Right lung (tissue), 10 donors: ENCODE measurements at places on chromosomes 5 and 9. TPM values are rescaled to one million over a fixed set of nuclear protein-coding genes. Genes with fewer than 3 reads are reported as not detected.

QRFP gene
- polyA plus RNA-seq, result 0.32 TPM

DRD1 gene
- 0.07 TPM for polyA plus RNA-seq

ZNF608 gene
- polyA plus RNA-seq, result 112 TPM

SPATA31A3 gene
- not detected for polyA plus RNA-seq

FOXD4L4 gene
- not detected for polyA plus RNA-seq

OR2V2 gene
- polyA plus RNA-seq, result 0.04 TPM

DNA sequence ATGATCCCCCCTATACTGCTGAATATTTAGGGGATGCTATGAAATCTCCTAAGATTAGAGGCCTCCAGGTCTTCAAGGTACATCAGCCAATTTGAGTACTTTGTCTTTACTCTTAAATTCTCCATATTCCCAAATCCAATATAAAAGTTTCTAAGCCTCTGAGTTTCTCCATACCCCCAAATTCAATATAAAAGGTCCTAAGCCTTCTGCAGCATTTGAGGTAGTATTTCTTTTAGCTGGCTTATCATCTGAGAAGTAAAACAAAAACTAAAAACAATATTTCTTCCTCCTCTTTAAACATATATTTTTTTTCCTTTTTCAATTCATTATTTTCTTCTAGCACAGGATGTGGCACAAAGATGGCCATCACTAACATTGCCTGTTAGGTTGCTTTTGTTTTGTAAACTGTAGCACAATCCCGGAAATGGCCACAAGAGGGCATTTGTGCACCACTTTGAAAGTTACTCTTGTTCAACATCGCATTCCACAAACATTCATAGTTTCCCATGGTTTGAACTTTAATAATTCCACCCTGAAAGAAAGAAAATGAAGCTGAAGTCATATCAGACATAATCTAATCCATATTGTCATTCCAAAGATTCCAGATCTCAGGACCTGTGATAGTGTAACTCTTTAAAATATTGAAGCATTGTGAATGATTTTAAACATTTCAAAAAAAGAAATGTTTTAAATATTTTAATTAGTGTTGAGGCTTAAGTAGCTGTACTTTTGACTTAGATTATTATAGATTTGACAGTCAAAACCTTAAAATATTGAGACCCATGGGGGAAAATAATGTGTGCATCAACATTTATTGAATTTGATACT lies 21.0 kb upstream of the SCGB3A2 start:
- DNase-seq, result peak; percentile 29

DNA sequence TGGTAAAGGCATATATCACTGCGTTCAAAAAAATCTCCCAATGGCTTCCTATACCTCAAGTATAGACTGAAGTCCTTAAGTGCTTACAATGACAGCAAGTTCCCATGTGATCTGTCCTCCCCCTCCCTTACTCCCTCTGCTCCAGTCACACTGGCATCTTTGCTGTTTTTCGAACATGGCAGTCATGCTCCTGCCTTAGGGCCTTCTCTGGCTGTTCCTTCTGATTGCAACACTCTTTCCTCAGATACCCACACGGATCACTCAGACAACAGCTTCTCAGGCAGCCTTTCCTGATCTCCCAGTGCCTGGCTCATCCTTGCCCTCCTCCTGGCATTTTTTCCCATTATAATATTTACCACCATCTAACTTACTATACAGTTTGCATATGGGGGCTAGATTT lies 232.8 kb downstream of the ARHGEF28 start:
- DNase-seq, result no peak

GRCh38 chr9:130844044-130844451 lies 9.0 kb downstream of the ABL1 start:
- no peak for DNase-seq

GRCh38 chr5:50853151-50853550 lies 186.7 kb downstream of the PARP8 start:
- DNase-seq, result no peak

GRCh38 chr5:173771725-173772383 lies 116.3 kb upstream of the CPEB4 start:
- no peak for DNase-seq

DNA sequence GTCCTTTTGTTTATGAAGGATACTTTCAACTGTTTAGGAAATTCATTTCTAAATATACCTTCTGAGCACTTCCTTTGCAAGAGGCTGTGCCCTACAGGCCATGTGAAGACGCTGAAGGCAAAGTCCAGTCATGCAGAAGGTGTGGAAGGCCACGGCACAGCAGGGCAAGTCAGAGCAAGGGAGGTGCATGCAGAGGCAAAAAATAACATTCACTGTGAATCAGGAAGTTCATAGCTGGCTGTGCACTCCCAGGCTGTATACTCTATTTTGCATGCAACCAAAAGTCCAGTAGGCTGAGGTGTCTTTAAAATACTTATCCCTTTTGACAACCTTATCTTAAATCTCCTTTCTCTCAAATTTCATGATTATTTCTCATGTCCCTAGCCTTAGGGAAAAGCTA lies 50.3 kb downstream of the GNAQ start:
- no peak for DNase-seq

- DNase-seq, result peak; percentile 12
These were observed 13.8 kb downstream of the ST8SIA4 start for GRCh38 chr5:100889165-100889743.

GRCh38 chr9:117411547-117411946 lies 3.3 kb downstream of the ASTN2 start:
- no peak for DNase-seq

- no peak for DNase-seq
These were observed 7.6 kb upstream of the AHRR start for GRCh38 chr5:313806-314376.

GRCh38 chr9:136011376-136011702 lies 50.2 kb upstream of the UBAC1 start:
- no peak for DNase-seq

- no peak for DNase-seq
These were observed 390.6 kb upstream of the C9orf72 start for GRCh38 chr9:27963836-27964235.

GRCh38 chr5:145681686-145682085 lies 153.5 kb downstream of the PRELID2 start:
- DNase-seq, result peak; percentile 35

GRCh38 chr5:148255456-148255855 lies 13.1 kb upstream of the SPINK13 start:
- DNase-seq, result no peak

DNA sequence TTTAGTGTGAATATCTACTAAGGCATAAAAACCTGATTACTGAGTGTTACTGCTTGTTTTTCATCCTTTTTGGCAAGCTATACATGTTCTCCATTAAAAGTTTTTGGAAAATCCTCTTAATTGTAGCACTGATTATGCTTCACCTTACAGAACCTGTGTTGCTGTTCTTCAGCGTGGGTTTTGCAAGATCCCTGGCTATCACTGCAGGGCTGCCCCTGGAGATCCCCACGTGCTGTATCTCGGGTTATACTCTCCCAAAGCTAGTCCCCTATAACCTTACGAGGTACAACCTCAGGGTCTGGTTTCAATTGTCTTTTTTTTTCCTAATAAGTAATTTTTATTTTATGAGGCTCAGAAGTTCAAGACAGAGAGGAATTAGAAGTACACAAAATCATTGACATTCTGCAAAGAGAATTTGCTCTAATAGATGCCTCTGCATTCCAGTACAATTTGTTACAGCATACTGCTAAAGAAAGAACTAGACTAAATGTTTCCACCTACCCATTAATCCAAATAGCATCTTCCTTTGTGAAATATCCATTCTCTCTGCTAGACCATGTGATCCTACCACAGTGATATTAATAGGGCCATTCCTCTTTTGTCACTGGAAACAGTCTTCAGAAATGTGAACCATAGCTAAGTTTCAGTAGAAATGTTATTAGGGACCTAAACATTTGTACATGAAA lies 25.8 kb upstream of the CAMK4 start:
- no peak for DNase-seq

DNA sequence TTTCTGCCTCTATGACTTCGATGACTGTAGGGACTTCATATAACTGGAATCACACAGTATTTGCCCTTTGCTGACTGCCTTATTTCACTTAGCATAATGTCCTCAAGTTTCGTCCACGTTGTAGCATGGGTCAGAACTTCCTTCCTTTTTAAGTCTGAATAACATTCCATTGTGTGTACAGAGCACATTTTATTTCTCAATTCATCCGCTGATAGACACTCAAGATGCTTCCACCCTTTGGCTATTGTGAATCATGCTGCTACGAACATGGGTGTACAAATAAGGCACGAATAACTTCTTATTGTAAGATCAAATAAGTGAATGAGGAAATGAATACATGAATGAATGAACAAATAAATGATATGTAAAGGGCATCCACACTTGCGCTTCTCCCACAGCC lies 13.0 kb downstream of the BARX1 start:
- DNase-seq, result no peak
